ENCODE measurements at places on chromosomes 3 and 15. TPM values are rescaled to one million over a fixed set of nuclear protein-coding genes. Genes with fewer than 3 reads are reported as not detected.

The RASGRP1 gene
- 31.0 TPM for total RNA-seq

The COL6A6 gene
- total RNA-seq: under 0.01 TPM

The SLC2A2 gene
- total RNA-seq: not detected

The SNX33 gene
- total RNA-seq: 3.4 TPM

The TNFAIP8L3 gene
- 0.94 TPM for total RNA-seq

The KCNMB3 gene
- total RNA-seq: 9.7 TPM

The CCR8 gene
- not detected for total RNA-seq

The PATL2 gene
- 3.4 TPM for total RNA-seq

The PIERCE2 gene
- total RNA-seq: 3.1 TPM

The PLCH1 gene
- total RNA-seq: 13.1 TPM

The TMIE gene
- 4.1 TPM for total RNA-seq

The IMPG2 gene
- total RNA-seq: 2.8 TPM

The C3orf49 gene
- not detected for total RNA-seq

The SKOR1 gene
- 0.63 TPM for total RNA-seq

The GLT8D1 gene
- total RNA-seq: 68.5 TPM

The CADPS gene
- 418 TPM for total RNA-seq

The DZIP1L gene
- total RNA-seq: 26.9 TPM

The XCR1 gene
- total RNA-seq: not detected

The SAMMSON gene
- not detected for total RNA-seq

The SGO1 gene
- 4.1 TPM for total RNA-seq

The ZNF445 gene
- 49.8 TPM for total RNA-seq

The GOLGA6D gene
- total RNA-seq: not detected

The LINGO1 gene
- 67.9 TPM for total RNA-seq

The ABHD5 gene
- total RNA-seq: 27.2 TPM

The IDH2 gene
- total RNA-seq: 78.9 TPM

The THAP10 gene
- 4.1 TPM for total RNA-seq

The SOX14 gene
- not detected for total RNA-seq

The IQCH gene
- 2.8 TPM for total RNA-seq

The RTP1 gene
- total RNA-seq: 0.31 TPM

The SLC51A gene
- total RNA-seq: not detected

The TRIM42 gene
- not detected for total RNA-seq

The GUCA1C gene
- not detected for total RNA-seq

The DGKG gene
- 10.6 TPM for total RNA-seq

The SUSD5 gene
- 2.5 TPM for total RNA-seq

The HERC2 gene
- 128 TPM for total RNA-seq

The ROBO2 gene
- total RNA-seq: 526 TPM

The TAGLN3 gene
- 141 TPM for total RNA-seq

Data from parietal lobe (tissue), 2 donors.